ENCODE measurements at places on chromosomes 3 and 15.

GRCh38 chr15:40050788-40051470 lies 11.9 kb upstream of the SRP14 start:
- no peak for DNase-seq

GRCh38 chr3:69014022-69014580 lies 617 bp upstream of the EOGT start:
- no peak for DNase-seq

GRCh38 chr3:105611304-105612192 lies 244.8 kb downstream of the ALCAM start:
- DNase-seq: no peak

DNA sequence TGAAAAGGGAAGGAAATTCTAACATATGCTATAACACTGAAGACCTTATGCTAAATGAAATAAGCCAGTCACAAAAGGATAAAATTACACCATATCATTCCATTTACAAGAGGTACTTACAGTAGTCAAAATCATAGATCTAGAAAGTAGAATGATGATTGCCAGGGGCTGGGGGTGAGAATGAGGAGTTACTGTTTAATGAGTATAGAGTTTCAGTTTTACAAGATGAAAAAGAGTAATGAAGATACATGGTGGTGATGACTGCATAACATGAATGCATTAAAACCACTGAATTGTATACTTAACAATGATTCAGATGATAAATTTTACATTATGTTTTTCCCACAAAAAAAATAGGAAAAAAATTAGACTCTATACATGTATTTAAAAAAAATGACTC lies 152.6 kb downstream of the SCAPER start:
- DNase-seq: no peak

DNA sequence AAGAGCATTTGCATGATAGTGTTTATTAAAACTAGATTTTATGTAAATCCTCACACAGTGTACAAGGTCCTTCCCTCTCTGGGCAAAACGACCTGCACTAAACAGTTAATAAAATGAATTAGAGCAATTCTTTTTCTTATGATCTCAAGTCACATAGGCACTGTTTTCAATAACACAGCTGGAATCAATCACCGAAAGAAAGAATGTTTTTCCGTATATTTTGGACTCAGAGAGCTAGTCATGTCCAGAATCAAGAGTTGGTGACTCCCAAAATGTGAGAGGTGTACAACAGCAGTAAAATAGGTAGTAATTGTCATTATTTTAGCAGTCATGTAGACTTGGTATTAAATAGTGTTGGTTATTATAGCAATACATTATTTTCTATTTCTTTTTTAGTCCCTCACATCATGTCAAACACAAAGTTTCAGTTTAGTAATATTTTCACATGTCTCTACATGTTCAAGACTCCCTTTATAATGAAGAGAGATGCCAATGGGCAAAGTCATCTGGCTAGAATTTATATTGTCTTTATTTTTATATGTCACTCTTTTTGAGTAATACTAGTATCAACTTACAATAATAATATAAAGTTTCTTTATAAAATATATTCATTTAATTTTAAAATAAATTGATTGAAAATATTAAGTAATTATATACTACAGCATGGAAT lies 448.6 kb upstream of the CDIN1 start:
- DNase-seq: no peak

DNA sequence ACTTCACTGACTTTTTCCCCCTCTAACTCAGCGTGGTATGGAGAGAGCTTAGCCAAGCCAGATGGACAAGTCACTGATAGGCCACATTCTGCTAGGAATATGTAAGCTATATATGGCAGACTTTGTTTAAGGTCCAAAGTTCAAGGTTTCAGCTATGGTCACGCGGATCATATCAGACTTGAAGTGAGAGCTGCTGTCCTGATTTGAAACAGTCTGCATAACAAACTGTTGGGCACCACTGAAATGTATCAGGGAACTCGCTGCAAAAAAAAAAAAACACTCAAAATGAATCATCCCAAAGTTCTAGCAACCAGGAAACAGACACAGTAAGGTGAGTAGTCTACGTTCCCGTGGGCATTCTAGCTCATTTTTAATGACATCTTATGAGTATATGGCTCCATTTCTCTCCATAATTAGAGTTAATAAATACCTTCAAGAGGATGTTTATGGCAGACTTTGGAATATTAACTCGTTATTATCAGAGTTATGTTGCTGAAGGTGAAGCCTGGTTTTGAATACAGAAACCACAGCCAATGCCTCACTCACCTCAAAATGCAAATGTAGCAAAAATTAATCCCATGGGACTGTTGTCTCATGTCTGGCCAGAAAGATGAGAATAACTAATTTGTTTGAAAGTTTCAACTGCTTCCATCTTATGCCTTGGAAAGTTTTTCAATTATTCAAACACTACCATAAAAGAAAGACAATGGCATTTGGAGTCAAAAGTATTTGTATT lies 12.3 kb downstream of the DPH3 start:
- no peak for DNase-seq

- DNase-seq: no peak
Measured at GRCh38 chr3:82473864-82474541, 712.6 kb upstream of the GBE1 start.

- no peak for DNase-seq
Measured at GRCh38 chr3:128922804-128923459, 43.5 kb downstream of the ACAD9 start.

DNA sequence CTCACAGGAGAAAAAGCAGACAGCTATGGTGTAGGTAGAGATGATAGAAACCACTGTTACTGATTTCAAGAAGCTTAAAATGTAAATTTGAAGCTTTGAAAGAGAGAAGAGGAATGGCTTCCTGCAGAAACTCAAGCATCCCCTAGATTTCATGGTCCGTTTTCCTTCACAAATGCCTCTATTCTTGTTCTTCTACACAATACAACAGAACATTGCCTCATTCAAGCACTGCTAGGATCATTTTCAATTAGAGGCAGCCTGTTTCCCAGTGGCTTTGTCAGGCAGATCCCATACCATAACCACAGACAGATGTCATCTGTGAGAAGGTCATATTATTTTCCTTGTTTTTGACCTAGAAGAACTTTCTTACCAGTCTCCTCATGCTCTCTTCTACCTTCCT lies 77.9 kb upstream of the SPRED1 start:
- DNase-seq: no peak

DNA sequence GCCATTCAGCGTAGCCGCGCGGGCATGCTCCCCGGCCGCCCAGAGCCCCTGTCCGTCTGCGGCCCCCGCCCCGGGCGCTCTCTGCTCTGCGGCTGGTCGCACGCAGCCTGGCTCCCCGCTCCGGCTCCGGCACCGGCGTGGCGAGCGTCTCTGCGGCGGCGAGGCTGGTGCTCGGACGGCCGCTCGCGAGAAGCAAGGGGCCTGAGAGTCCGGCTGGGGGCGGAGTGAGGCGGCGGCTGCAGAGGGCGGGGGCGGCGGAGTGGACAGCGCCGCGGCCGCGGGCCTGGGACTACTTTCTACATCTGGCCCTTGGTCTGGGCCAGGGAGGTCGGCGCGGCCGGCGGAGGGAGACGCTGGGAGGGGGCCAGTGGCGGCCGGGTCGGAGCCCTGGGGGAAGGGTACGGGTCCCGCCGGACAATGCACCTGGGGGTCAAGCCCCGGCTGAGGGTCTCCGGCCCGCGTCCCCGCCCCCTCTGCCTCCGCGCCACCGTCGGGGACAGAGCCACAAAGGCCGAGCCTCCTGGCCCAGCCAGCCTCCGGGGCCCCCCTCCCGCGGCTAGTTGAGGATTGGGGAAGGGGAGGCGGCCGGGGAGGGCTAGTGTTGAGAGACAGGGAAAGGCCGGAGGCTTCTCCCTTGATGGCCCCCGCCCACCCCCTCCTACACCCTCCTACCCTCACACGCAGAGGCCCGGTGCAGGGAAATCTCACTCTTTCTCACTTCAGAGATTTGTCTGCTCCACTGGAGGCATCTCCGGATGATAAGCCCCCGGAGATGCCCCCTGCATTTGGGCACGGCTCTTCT lies at the start of gene PRTG:
PRTG (minus strand) TSS at position 226 of the 802 bp plus-strand sequence; CDS start at position 5, 221 bp downstream.
- DNase-seq: no peak

- DNase-seq: no peak
Measured at GRCh38 chr3:51384055-51384725, 901 bp upstream of the MANF start.

GRCh38 chr3:117117188-117117936 lies 407.8 kb downstream of the TUSC7 start:
- no peak for DNase-seq

DNA sequence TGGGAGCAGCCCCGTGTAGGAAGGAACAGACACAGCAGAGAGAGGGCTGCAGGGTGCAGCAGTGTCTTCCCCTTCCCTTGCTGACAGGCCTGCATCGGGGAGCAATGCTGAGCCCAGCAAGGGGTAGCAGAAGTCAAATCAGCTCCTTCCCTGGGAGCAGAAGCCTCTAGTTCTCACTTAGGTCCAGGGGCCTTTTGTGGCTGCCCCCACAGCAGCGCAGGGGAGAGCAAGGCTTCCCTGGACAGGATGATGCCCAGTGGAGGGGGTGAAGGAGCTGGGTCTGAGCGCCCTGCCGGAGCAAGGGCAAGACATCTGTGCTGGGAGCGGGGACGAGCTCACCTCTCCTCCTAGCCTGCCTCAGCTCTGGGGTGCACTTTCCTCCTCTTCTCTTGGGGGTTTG lies 827 bp downstream of the PLCB2 start:
- DNase-seq: no peak

DNA sequence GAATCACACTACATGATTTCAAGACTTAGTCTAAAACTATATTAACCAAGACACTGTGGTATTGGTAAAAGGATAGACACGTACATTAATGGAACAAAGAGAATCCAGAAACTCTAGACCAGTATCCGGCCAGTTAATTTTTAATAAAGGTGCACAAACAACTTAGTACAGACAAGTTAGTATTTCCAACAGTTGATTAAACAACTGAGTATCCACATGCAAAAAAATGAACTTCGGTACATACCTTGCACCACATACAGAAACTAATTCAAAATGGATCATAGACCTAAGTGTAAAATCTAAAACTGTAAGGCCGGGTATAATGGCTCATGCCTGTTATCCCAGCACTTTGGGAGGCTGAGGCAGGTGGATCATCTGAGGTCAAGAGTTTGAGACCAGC lies 46.6 kb upstream of the DUSP7 start:
- no peak for DNase-seq

DNA sequence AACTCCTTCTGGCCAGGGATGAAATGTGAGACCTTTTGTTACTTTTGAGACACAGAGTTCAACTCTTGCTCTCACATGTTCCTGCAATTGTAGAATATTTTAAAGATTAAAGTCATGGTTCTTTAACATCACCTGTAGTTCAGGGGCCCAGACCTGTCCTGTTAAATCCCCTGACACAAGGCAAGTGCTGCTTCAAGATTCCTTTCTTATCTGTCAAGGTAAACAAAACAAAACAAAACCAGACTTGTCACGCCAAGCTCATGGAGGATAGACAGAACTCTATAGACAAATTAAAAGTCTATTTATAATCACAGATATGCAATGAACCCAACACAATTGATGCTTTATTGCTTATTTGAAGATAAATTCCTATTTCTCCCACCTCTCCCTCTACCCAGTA lies 48.6 kb upstream of the NEDD4 start:
- no peak for DNase-seq

- no peak for DNase-seq
Measured at GRCh38 chr3:49727924-49728361, 4.2 kb upstream of the GMPPB start.

DNA sequence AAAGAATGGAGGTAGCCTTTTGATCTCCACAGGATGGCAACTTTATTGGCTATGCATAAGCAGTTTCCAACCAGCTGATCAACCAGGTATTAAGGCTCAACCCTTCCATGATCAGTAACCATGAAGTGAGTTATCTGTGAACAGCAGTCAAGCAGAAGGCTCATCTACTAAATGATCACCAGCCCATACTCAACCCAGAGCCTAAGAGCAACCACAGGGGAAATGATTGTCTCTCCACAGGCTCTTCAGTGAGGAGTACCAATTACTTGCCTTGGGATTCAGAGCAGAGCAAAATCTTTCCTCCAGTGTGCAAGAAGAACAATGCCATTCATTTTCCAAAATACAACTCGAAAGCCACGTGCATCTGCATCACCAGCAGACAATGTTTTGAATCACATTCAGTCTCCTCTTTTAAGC lies 754.8 kb downstream of the ROBO1 start:
- no peak for DNase-seq

- no peak for DNase-seq
Measured at GRCh38 chr3:117235304-117235703, 525.7 kb downstream of the TUSC7 start.

DNA sequence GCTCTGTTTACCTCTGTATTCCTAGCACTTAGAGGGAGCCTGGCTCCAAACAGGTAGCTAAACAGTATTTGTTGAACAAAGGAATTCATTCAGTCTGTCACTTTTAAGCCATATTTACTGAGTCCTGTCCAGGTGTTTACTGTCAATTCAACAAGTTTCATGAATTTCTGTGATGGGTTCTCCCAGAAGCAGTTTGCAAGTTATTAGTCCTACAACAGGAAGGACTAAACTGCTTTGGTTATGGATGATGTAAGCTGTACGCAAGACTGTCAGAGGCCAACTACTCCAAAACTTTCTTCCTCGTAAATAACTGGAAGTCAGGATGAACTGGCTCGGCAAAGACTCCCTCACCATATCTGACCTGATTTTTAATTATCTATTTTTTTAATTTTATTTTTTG lies 25.1 kb downstream of the STIMATE start:
- no peak for DNase-seq

DNA sequence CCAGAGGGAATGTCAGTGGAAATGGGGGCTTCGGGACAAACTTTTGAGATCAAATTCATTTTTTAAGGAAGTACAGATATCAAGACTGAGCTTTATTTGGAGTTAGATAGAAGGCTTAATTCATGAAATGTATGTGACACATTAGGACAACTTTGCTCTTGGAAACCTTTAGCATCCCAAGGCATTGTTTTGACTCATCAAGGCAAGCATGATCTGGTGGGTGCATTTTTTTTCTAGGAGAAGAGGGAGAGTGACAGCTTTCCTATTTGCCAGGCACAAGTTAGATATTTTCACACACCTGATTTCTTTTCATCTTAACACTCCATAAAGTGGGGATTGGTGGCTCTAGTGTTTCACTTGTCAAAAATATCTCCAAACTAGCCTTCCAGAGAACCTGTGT lies 61.5 kb upstream of the RPL35A start:
- DNase-seq: no peak

DNA sequence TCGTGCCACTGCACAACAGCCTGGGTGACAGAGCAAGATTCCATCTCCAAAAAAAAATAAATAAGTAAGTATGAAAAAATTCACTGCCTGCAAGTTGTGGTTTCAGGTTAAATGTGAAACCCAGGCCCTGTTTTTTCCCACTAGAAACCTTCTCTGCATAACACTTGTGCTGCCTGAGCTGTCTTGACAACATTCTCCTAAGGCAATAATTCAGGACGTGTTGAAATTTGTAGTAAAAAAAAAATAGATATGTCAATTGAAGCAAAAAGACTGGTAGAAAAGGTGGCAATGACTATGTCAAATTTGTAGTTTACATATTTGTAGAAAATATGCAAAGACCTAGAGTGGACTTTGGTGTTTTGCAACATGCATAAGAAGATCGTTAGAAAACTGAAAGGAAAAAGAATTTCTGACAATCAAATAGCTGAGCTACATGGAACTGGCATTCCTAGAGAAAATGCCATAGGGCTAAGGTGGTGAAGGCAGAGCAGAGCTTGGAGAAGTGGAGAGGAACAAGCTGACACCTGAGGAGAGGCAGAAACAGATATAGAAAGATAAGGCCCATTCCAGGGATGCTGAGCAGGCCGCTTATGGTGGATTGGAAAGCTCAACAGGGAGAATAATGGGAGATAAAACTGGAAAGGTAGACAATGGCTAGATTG lies 150.2 kb downstream of the PLCH1 start:
- DNase-seq: no peak
